MV-4-11 (cell line): ENCODE measurements at places on chromosomes 5 and 9.

GRCh38 chr5:57411982-57412381 is 70.6 kb downstream of the ACTBL2 start:
- DNase-seq: peak; percentile 68

DNA sequence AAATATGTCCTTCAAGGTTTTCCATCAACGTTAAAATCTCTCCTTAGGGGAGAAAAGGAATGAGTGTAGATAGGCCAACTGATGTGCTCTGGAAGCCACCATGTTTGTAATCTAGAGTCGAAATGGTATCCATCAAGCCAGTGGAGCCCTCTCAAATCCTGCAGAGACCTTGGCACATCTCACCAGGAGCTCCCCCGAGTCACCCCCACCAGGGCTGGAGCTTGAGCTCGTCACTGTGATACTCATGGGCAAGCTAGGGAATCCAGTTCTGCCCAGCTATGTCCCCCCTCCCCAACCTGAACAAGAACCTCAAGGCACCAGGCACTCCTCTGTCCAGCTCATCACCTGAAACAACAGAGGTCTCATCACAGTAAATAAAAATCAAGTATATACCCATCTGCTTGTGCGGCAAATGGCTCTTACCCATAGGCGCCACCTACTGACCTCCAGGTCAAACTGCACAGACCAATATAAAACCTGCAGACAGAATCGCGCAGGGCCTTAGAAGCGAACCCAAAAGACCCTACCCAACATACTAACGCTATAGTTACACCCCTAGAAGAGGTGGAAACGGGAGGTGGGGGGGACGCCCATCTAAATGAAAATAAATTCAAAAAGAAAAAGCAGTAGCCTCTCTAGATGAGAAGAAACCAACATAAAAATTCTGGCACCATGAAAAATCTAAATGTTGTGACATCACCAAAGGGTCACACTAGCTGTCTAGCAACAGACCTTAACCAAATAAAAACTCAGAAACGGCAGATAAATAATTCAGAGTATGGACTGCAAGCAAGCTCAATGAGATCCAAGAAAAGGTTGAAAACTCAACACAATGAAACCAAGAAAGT is 75.0 kb downstream of the TTC39B start:
- no peak for DNase-seq

DNA sequence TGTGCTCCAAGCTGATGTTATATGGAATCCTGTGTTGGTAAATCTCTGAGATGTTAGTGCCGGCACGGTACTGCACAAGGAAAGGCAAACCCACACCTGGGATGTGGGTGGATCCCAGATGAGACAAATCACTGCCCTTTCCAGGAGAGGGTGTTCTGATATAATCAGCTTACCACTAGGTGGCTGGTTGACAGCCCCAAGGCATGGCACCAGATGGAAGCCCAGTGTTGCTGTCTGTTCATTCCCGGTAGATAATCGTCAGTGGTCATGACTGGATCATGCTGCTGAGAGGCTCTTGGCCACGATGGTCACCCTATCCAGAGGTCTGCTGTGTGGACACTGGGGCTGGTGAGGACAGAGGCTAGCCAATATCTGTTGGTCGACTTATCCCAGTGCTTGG is 184.0 kb downstream of the CACNA1B start:
- no peak for DNase-seq

DNA sequence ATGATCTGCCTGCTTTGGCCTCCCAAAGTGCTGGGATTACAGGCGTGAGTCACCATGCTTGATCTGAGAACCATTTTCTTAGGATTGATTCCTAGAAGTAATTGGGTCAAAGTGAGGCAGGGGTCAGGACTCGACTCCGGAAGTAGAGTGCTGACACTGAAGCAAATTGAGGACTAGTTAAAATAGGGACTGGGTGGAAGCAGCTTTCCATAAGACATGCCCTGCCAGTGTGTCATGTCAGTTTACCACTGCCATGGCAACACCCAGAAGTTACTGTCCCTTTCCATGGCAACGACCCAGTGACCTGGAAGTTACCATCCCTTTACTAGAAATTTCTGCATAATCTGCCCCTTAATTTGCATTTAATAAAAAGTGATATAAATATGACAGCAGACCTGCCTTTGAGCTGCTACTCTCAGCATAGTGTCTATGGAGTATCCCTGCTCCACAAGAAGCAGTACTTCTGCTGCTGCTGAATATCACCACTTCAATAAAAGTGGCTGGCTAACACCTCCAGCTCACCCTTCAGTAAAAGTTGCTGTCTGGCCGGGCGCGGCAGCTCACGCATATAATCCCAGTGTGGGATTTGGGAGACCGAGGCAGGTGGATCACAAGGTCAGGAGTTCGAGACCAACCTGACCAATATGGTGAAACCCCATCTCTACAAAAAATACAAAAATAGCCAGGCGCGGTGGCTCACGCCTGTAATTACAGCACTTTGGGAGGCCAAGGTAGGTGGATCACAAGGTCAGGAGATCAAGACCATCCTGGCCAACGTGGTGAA is 47.8 kb upstream of the JADE2 start:
- DNase-seq: peak; percentile 33

- peak; percentile 11 for DNase-seq
Observed at GRCh38 chr5:90171466-90171865, 238.1 kb downstream of the CETN3 start.

- DNase-seq: no peak
Observed at GRCh38 chr5:120039111-120039510, 409.8 kb downstream of the FAM170A start.

DNA sequence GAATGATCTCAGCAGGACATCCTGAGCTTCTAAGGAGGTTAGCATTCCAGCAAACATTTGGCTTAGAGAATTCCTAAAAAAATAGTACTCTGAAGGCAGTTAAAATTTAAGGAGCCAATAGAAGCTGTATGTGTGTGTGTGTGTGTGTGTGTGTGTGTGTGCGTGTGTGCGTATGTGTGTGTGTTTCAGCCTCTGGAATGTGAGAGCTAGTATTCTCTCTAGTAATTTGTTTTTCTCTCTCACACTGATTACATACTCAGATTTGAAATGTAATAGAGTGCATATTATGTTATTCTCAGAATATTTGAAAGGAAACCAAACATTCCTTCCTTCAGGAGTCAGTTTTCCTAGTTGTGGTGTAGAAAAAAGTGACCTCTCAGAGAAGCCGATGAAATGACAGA is 279.6 kb downstream of the TMEM38B start:
- DNase-seq: no peak

- no peak for DNase-seq
Observed at GRCh38 chr5:51185850-51186329, 197.4 kb upstream of the ISL1 start.

DNA sequence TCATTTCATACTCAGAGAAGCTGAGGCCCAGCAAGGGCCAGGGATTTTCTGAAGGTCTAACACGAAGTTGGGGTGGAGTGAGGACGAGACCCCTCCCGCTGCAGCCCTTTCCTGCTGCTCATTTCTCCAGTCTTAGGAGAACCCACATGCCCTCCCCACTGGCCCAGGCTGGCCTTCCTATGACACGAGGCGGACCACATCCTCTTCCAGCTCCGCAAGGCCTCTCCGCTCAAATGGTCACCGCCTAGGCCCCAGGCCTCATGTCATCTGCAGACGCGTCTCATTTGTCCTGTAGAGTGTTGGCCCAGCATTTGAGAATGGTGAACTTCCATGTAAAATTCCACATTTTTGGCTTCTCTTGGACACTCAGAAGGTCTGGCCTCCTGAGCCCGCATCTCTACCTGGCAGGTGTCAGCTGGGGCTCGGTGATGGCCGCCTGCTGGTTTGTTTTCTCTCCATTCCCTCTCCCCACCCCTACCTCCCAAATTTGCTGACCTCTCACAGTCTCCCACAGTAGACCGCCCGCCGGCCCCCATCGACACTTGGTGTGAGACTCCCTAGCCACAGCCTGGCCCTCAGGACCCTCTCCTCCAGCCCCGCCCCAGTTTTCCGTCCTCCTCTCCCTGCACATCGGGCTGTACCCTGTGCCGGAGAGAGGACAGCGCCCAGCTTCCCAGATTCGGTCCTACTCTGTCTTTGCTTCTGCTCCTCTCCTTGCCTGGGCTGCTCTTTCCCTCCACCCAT is 51.7 kb downstream of the ERGIC1 start:
- peak; percentile 48 for DNase-seq

DNA sequence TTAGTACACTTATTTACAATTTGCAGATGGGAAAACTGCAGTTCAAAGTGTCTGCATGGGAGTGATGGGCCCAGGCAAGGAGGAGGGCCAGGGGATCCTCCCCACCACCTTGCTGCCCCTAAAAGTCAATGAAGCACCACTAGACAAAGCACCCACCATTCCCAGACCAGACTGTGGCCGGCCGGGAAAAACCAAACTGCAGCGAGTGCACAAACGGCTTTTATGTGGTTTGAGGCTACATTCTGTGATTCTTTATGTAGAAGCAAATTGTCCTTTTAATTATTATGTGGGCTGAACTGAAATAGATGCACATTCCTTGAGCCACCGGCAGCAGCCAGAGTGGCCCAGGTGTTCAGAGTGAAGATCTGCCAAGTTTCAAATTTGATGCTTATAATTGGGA is 585.3 kb upstream of the KLF4 start:
- DNase-seq: no peak

DNA sequence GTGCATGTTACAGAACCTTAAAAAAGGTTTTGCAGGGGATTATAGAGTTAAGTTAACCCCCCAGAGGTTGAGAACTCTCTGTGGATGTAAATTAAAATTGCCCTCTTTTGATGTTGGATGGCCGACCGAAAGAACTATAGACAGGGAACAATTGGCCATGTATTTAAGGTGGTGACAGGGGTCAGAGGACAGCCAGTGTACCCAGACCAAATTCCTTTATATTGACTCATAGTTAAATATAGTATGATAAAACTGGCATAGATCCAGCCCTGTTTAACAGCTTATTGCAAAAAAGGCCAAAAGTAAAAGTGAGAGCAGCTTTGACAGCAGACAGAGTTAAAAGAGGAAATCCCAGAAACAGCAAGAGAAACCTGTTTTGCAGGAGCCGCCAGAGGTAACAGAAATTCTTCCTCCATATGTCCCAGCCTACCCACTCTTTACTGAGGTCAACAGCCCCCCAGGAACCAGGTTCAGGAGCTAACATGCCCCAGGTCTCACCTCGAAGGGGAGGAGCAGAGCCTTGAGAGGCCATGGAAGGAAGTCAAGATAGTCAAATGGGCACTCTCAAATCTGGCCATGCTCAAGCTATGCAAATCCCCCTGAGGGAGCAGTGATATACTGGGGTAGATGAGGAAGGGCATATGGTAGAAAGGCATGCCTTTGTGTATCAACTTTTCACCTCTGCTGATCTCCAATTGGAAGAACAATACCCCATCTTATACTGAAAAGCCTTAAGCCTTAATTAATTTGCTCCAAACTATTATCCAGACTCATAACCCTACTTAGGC is 156.4 kb upstream of the COX7C start:
- peak; percentile 71 for DNase-seq

DNA sequence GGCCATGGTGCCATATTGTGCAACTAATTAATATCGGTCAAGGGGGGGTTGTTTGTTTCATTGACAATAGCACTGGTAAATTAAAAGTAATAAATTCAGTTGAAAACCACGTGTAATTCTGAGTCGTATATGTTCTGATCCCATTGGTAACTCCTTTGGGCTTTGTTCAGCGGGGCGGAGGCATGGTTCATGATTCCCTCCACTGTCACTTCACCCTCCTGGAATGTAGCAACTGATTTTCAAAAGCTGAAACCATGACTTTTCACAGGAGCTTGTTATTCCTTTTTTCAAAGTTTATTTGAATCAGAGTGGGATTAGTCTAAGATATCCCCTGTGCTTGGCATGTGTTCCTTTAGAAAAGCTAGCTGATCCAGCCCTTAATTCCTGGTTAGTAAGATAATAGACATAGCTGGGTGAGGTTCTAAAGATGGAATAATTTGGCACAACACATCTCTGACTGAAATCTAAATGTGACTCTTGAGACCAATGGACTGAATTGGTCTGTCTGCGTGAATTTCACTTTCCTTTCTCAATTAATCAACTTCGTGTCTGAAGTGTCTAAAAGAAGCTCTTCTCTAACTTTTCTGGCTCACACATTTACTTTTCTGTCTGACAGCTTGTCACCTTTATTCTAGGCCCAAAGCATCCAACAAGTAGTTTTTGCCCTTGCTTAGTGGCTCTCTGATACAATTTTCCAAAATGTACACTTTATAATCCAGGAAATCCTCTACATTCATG is 185.7 kb upstream of the VCAN start:
- DNase-seq: no peak

DNA sequence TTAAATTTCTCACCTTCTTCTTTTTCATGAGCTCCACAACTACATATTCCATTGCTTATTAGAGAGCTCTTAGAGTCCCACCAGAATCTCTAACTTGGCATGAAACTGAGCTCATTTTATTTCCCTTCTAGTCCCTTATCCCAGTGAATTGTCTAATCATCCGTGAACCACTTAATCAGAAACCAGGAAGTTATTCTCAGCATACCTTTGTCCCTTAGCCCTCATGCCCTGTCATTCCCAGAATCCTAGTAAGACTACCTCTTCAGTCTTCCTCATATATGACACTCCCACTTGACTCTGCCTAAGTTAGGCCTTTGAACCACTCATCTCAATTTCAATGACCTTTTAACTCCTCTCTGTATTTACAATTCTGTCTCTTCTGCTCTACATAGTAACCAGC is 93.0 kb upstream of the PAPPA start:
- no peak for DNase-seq

DNA sequence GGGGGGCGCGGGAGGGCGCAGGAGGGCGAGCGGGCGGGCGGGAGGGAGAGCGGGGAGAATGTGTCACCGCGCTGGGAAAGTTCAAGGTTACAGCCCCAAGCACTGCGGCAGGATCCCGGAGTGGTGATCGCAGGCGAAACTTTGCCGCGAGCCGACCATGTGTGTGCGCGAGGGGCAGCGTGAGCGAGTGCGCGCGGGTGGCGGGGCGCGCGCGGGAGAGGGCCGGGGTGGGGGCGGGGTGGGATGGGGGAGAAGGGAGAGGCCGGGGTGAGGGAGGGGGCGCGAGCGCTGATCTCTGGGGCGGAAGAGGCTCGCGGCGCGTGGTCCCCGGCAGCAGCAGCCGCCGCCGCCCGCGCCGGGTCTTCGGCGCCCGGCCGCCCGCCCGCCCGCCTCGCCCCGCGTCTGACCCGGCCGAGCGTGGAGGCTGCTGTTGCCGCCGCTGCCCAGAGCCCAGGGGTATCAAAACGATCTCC is at the start of gene NFIB:
Gene NFIB, minus strand, starts transcription at position 191 of the 473 bp plus-strand sequence. CDS start 630 bp downstream, outside the sequence.
- no peak for DNase-seq

DNA sequence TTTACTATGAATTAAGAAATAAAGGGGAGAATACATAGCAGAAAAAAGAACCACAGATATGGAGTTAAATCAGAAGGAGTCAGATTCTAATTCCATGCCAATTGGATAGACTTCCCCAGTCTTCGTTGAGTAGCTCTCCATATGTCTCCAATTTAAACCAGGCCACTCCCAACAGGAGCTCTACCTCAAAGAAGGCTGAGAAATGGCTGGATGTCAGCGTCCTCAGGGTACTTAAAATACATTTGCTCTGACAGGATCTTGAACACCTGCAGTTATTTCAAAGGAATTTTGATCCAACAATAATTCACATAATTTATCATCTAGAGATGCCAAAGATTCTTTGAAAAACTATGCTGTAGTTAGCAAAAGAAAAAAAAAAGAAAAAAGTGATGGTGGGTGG is 133.9 kb upstream of the FBN2 start:
- DNase-seq: no peak
